ENCODE measurements at places on chromosomes 12 and 14.

DNA sequence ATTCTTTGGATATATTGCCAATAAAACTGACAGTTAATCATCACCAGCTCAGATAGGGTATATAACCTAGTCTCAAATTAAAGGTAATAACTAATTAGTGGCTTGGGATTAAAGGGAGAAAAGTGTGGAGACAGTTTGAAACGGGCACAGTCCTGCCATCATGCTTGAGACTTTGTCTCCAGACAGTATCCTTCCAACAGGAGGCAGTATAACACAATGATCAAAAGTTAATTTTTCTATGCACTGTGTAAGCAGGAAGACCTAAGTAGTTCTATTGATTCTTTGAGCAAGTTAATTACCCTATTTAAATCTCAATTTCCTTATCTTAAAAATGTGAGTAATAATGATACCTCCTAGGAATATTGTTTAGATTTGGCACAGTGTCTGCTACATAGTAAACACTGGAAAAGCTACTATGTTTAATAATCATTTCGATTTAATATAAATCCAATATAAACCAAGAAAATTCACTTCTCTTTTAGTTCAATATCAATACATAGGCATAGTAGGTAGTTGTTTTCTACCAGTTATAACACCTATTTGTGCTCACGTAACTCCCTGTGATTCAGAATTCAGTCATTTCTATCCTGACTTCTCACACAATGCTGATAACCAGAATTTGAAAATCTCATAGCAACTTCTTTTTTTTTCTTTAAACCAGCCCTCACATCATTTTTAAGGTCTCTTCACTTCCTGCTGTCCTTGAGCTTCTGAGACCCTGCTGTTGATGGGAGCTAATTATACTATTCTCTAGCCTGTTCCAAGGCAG is 53.7 kb downstream of the GALNT4 start:
- DNase-seq = peak; percentile 61

- no peak for DNase-seq
Measured at GRCh38 chr12:69115951-69116350, 123.4 kb upstream of the CPSF6 start.

DNA sequence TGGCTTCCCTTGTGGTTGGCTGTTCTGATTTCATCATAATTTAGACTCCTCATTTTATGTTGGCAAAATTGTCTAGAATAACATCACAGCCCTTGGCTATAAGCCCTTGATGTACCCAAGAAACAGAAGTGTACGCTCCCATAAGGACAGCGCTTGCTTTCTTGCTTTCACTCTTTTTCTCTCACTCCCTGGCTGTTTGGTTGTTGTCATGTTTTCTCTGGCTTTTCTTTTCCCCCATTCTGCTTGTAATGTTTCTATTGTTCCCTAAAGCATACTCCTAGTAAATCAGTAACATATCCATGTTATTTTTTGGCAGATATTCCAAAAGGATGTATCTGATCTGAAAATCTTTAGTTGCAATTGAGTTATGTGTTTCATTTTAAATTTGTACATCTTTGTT is 530.5 kb downstream of the NOVA1 start:
- DNase-seq = no peak

GRCh38 chr14:24063263-24063836 is 8.0 kb upstream of the CPNE6 start:
- no peak for DNase-seq

- DNase-seq = no peak
Measured at GRCh38 chr12:41467591-41468325, 279.6 kb downstream of the PDZRN4 start.
